ENCODE measurements at places on chromosomes 2 and 18.

- no peak for DNase-seq
Observed at GRCh38 chr18:79855147-79855933, 57.6 kb downstream of the KCNG2 start.

GRCh38 chr2:70003093-70003830, 41.8 kb upstream of the ASPRV1 start:
- no peak for DNase-seq

- DNase-seq = no peak
Observed at GRCh38 chr2:237485304-237485703, 1.7 kb upstream of the MLPH start.

DNA sequence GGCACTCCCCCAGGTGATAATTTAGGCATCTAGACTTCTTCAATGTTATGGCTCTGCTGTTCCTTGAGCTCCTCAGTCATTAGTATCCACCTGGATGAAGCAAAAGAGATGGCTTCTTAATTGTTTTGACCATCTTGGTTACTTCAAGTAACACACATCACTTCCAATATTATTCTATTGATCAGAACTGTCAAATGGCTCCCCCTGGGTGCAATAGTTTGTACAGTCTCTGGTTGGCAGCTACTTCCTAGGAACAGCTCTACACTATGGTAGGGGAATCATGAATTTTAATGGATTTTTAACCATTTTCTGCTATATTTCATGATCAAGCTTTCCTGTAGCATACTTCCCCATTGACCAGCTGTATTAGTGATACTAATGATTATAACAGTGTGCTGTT, 157.0 kb downstream of the NYAP2 start:
- no peak for DNase-seq

DNA sequence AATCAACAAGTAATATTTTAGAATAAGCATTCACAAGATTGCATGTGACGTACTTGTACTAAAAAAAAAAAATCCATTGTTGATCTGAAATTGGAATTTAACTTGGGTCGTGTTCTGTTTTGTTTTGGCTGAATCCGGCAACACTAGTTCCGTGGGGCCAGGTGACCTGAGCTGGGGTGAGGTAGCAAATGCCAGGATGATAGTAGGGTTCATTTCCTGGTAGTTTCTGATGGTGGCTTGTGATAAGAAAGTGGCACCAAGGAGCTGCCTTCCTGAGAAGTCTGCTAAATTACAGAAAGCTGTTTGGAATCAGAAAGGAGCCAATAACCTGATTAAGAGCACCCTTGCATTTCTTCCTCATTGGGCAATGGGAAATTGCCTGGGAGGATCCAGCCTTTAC, 126.4 kb upstream of the DLX2 start:
- DNase-seq = no peak

- no peak for DNase-seq
Observed at GRCh38 chr2:217568289-217568971, 434.4 kb downstream of the TNS1 start.

DNA sequence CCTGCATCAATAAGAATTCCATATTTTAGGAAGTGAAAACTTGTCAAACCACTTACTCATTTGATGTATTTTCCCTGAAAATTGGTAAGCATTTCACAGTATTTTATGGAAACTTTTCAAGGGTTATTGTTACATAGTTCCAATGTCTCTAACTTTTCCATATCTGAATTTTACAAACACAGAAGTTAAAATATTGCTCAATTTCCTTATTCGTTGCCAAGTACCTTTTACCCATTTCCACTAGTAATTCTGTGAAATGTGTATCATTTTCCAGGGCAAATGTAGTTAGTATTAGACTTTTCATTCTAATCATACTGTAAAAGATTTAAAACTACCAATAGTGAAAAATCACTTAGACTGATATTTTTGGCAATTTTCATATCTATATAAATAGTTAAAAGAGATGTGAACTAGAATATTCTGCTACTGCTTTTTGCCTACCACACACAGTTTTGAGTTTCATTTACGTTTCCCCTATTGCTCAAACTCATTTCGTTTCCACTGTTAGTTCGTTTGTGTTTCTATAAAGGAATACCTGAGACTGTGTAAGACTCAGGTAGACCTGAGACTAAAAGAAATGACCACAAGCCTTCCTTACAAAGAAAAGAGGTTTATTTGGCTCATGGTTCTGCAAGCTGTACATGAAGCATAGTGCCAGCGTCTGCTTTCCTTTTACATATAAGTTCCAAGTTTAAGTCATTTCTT, 86.3 kb downstream of the PMS1 start:
- DNase-seq = no peak

GRCh38 chr2:128640845-128641360, 322.2 kb upstream of the HS6ST1 start:
- DNase-seq = no peak
